ENCODE measurements at places on chromosomes 16 and 17.

GRCh38 chr17:794876-795275, 12.7 kb downstream of the MRM3 start:
- DNase-seq, result peak; percentile 62

GRCh38 chr17:74392848-74393247, 25.5 kb downstream of the GPR142 start:
- DNase-seq, result no peak

DNA sequence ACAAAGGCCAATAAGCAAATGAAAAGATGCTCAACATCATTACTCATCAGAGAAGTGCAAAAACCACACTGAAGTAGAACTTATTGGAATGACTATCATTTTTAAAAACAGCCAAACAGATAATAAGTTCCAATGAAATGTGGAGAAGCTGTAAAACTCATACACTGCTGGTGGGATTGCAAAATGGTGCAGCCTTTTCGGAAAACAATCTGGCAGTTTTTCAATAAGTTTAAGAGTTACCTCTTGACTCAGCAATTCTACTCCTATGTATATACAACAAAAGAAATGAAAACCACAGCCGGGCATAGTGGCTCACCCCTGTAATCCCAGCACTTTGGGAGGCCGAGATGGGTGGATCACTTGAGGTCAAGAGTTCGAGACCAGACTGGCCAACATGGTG, 49.3 kb downstream of the AKAP10 start:
- DNase-seq, result no peak

DNA sequence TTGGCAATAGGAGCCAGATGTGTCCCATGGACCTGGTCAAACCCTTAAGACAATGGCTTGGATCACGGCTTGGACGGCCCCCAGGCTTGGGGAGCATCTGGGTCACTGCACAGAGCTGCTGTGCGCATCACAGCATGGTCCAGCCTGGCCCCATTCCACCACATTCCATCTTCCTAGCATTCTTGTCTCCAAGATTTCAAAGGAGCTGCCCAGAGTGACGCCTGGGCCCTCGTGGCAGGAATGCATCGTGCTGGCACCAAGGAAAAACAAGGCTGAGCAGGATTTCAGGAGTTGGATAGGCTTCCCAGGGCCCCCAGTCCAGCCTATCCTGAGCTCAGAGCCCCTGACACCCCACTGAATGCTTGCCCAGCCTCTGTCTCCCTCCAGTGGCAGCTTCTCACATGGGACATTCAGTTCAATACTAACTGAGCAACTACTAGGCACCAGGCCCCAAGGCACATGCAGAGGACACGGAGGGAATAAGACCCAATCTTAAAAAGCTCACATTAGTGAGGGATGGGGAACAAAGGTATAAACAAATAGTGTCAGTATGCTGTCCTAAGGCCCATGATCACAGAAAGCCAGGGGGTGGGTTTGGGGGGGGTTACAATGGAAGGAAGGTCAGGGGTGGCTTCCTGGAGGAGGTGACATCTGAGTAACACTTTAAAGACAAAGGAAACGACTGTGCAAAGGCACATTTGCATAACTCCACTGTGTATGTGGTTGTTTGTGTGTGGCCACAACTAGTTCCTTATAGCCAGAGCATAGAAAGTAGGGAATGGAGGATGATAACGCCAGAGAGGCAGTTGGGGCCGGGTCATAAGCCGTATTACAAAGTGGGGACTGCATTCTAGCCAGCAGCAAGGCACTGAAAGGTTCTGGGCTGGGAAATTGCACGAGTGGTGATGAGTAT, 34.1 kb downstream of the TK2 start:
- peak; percentile 80 for DNase-seq

GRCh38 chr16:88856122-88856827, 472 bp downstream of the GALNS start:
- no peak for DNase-seq

DNA sequence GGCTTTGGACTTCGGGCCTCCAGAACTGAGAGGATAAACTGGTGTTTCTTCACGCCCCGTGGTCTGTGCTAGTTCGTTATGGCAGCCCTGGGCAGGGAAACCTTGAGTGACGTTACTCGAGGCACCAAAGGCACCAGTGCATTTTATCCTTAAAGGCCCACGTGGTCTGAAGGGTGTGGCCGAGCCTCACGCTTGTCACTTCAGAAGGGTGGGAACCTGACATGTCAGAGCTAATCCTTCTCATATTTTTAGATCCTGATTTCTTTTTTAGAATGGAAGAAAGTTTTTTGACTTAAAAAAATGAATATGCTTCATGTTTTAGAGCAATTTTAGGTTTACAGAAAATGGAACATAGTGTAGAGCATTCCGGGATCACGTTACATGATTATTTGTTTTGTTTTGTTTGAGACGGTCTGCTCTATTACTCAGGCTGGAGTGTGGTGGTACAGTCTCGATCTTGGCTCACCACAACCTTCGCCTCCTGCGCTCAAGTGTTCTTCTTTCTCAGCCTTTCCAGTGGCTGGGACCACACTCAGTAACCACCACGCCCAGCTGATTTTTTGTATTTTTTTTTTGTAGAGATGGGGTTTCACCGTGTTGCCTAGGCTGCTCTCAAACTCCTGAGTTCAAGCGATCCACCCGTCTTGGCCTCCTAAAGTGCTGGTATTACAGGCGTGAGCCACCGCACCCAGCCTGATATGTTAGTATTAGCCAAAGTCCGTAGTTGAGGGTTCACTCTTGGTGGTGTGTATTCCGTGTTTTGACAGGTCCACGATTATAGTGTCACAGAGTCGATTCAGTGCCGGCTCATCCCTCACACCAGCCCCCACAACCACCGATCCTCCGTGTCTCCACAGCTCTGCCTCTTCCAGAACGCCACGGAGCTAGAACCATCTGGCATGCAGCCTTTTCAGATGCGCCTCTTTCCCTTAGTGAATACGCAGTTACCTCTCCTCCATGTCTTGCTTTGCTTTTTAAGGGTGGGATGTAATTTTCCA, 47.9 kb downstream of the RAB11FIP3 start:
- no peak for DNase-seq

- DNase-seq, result no peak
Measured at GRCh38 chr17:78706271-78706915, 75.7 kb downstream of the CYTH1 start.

GRCh38 chr17:34399725-34400124, 36.7 kb upstream of the CCL1 start:
- peak; percentile 52 for DNase-seq

GRCh38 chr16:12228602-12229499, 252.3 kb downstream of the SNX29 start:
- DNase-seq, result peak; percentile 7

GRCh38 chr17:17088086-17088485, 45.8 kb downstream of the MPRIP start:
- peak; percentile 40 for DNase-seq

GRCh38 chr17:32971171-32971570, 20.5 kb upstream of the SPACA3 start:
- no peak for DNase-seq

DNA sequence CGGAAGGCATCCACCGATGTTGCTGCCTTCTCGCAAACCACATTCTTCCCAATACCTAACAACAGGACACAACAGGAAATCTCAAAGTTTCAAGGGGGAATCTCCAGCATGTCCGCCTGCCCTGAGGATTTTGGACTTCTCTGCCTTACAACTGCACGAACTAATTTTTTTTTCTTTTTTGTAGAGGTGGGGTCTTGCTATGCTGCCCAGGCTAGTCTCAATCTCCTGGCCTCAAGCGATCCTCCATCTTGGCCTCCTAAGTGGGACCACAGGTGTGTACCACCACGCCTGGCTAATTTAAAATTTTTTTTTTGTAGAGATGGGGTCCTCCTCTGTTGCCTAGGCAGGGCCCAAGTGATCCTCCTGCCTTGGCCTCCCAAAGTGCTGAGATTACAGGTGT, 9.4 kb downstream of the C16orf86 start:
- no peak for DNase-seq

- peak; percentile 42 for DNase-seq
Measured at GRCh38 chr17:79707931-79708891, 22.5 kb upstream of the ENPP7 start.

DNA sequence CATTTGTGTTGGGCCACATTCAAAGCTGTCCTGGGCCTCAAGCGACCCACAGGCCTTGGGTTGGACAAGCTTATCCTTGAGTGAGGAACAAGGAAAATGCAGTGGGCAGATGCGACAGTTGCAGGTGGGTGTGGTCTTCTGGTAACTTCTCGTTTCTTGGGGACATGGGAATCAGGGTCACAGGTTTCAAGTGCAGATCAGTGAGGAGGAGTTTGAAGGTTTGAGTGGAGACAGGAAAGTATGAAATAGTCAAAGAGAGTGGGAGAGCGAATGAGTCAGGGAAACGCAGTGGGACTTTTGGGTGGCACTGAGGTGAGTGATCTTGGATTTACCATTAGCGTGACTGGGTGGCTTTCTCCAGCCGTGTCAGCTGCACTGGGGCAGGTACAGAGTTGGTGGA, 15.4 kb upstream of the CCL22 start:
- DNase-seq, result peak; percentile 95

Data from inflammatory macrophage (primary cell).